ENCODE measurements at places on chromosomes 11 and 22.

DNA sequence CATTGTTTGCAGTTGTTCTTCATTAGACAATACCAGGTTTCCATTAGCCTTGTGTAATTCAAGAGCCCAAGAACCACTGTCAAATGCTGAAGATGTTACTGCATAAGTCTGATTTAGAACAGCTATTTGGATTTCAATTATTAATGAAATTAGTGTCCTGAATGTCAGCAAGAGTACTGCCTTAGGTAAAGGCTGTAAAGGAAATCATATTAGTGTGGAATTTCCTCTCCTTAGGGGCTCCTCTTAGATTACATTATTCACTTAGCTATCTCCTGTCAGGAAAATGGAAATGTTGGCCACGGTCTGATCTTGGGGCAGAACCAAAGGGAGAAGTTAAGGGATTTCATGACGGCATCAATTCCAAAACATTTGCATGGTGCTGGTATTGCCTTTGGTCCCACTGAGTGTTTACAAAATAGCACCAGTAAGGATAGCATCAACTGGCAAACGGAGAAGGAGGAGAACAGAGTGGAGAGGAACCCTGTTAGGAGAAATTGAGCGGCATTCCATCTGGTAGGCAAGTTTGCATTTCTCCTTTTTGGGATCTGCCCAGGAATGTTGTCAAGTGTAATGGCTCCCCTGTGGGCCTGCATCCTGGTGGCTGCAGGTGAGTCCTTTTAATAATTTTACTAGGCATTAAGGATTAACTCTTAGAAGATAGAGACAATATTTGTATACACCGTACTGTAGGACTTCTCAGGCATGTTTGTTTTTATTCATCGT lies at the start of gene HTR3B:
Gene HTR3B, plus strand, starts transcription at position 418 of the 723 bp plus-strand sequence. Its CDS starts 138 bp downstream, at position 556.
- no peak for DNase-seq

GRCh38 chr22:46007003-46007847 lies 30.3 kb upstream of the WNT7B start:
- DNase-seq, result no peak

- no peak for DNase-seq
Measured at GRCh38 chr11:111137846-111138245, 107.7 kb upstream of the POU2AF2 start.

GRCh38 chr22:39282645-39283321 lies 36.6 kb downstream of the RPL3 start:
- DNase-seq, result no peak

DNA sequence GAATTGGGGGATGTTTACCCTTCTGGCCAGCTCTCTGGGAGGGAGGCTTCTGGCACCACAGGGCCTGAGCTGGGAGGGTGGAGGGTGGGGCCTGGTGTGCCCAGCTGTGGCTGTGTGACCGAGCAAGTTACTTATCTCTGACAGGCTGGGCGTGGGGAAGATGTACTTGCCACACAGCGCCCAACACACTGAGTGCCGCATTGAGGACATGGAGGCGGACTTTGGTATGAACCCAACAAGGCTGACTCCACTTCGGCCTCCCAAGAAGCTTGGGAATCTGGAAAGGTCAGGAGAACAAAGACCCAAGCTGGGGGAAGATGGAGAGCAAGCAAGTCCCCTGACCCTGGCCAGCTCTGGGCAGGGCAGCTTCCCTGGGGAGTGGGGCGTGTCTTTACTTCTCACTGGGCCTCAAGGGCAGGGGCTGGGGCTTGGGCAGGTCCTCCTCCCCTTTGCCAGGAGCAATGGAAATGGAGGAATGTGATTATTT lies 2.4 kb upstream of the MGAT3 start:
- no peak for DNase-seq

DNA sequence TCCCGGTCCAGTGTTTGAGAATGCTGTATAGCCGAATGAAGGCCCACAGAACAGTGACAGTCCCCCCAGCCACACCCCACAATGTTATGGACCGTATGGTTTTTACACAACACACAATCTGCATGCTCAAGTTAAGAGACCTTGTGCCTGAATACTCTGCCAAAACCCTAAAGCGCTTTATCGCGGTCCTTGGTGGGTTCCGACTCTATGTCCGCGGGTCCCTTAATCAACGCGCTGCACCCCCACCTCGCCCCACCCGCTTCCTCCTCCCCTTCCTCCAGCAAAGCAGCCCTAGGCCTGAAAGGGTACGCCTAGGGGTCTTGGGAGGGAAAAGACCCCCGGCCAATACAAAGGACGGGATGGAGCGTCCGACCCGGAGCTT lies 442 bp downstream of the COPB1 start:
- no peak for DNase-seq

GRCh38 chr11:62832336-62833234 lies at the start of gene TEX54:
Gene TEX54, minus strand, starts transcription at chr11:62832841.
- no peak for DNase-seq

DNA sequence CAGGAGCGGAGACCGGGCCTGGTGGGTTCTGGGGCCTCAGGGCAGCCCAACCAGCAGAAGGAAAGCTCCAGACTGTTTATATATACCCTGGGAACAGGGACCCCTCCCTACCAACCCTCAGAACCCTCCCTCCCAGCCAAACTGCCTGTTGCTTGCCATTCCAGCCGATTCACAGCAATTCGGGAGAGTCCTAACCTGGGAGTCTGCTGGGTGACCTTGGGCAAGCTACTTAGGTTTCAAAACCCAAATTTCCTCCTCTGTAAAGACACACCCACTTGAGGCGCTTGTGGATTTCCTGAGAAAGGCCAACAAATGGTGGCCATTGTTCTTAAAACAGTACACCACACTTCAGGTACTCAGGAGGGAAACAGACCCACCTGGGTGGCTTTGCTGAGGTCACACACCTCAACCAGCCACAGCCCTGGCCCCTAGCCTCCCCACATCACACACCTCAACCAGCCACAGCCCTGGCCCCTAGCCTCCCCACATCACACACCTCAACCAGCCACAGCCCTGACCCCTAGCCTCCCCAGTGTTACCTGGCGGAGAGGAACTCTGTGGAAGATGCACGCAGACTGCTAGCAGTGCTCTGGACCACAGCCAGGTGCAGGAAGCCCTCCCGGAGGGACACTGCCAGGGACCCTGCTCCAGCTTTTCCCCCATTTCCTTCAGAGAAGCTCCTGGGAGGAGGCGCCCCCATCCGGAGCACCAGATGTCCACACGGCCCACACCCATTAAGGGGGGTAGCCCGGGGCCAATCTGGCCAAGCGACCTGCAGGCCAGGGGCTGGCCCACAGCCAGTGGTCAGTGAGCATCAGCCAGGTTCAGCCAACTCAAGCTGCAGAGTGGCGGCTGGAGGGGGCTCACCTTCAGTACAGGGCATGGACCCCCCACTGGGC lies 6.2 kb downstream of the SHISA8 start:
- DNase-seq, result no peak

DNA sequence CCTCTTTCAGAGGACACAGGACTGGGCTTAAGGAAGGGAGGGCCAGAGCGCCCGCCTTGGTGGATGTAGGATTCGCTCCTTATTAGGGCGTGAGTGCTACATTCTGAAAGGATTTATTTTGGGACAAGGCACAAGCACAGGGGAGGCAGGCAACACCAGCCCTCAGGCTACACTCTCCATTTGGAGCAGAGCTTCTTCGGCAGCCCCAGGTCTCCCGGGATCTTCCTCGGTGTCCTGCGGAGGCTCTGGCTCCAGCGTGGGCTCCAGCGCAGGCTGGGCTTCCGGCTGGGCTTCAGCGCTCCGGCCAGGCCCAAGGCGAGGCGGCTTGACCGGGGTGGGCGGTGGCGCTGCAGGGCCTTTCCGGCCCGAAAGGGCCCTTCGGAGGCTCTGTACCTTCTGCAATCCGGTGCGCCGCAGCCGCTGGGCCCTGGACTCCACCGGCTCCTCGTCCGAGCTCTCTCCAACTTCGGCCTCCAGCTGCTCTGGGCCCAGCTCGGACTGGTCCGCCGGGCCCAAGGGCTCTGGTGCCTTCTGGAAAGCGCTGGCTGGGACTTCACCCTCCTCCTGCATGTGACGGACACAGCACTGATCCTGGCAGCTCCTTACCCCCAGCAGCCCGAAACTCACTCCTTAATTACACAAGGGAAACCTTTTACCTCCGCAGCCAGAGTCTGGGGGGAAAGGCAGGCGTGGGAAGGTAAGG lies 1.1 kb downstream of the CAVIN3 start:
- DNase-seq, result no peak

GRCh38 chr11:104731890-104732289 lies 166.4 kb downstream of the CASP12 start:
- no peak for DNase-seq

GRCh38 chr22:19494676-19495173 lies 15.0 kb downstream of the CDC45 start:
- no peak for DNase-seq

GRCh38 chr22:21686193-21686608 lies 20.4 kb downstream of the PPIL2 start:
- no peak for DNase-seq

DNA sequence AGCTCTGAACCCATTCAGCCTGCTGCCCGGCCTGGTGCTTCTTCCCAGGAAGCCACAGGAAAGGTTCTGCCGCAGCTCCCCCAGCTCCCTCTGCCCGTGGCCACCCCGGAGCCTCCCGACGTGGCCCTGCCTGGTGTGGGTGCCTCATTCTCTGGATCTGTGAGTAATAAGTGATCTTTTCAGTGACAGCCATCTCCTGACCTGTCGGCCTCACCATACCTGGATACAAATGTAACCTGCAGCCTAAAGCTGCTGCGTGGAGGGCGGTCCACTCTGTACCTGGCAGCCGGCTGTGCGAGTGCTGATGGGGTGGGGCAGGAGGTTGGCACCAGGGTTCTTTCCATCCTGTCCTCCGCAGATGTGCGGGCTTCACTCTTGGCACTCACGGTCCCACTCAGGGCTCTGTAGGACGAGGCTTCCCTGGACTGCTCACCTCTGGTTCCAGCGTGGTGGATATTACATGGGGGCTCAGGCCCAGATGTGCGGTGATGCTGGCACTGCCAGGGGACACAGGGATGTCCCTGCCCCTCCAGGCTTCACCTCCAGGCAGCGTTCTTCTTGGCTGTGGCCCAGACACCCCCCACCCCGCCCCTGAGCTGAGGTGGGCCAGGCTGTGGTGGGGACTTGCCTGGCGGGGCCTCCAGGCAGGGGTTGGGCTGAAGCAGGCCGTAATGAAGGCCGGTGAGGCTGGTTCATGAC lies 748.5 kb downstream of the BRD1 start:
- no peak for DNase-seq

- no peak for DNase-seq
Measured at GRCh38 chr11:19848219-19848618, 135.6 kb downstream of the NAV2 start.

DNA sequence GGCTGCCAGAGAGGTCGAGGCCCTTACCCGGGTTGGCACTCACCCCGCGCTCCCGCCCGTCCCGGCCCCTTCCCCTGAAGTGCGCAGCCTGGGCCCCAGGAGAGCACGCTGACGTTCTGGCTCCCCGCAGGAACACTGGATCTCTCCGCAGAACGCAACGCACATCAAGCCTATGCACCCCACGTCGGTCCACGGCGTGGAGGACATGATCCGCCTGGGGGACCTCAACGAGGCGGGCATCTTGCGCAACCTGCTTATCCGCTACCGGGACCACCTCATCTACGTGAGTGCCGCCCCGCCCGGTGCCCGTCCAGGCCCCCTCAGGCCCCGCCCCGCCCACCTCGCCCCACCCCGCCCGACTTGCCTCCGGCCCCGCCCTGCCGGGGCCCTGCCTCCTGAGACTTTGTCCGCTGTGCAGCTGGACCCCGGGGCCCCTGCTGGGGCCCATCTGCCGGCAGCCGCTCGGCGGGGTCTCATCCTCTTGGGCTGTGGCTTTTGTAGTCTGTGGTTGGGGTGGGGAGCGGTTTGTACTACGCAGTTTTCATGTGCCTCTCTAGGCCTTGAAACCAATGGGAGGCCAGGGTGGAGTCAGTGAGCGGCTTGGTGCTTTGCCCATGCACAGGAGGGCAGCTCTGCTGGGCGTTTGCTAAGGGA lies 19.7 kb downstream of the MYO7A start:
- DNase-seq, result no peak

DNA sequence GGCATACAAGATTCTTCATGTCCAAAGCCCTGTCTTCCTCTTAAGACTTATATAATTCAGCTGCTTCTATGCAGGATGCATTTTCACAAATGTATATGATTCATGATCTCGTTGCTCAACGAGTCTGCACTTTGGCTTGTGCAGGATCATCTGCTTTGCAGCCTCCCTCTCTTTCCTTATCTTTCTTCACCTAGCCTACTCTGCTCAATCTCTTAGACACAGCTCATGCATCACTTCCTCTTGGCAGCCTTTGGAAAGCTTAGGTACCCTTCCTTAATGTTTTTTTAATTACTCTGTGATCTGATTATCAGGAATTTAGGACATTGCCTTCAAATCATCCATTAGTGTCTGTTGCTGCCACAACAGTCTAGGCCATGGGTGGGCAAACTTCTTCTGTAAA lies 673.8 kb downstream of the NELL1 start:
- no peak for DNase-seq

DNA sequence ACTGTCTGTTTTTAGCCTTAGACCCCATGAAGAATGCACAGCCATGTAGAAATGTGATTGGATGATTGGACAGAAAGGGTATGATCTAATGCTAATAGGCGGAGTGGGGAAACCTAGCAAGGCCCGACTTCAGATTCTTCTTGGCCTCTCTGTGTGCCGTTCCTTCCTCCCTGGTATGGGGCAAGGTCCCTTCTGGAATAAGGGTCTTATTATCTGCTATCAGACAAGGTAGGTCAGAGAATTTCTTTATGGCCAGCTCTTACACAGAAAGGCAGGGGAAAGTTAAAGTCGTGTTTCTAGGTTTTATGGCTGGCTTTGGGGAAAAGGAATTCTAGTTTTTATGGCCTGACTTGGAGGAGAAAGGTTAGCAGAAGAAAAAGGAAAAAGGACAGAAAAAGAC lies 30.6 kb downstream of the DBX1 start:
- DNase-seq, result no peak

DNA sequence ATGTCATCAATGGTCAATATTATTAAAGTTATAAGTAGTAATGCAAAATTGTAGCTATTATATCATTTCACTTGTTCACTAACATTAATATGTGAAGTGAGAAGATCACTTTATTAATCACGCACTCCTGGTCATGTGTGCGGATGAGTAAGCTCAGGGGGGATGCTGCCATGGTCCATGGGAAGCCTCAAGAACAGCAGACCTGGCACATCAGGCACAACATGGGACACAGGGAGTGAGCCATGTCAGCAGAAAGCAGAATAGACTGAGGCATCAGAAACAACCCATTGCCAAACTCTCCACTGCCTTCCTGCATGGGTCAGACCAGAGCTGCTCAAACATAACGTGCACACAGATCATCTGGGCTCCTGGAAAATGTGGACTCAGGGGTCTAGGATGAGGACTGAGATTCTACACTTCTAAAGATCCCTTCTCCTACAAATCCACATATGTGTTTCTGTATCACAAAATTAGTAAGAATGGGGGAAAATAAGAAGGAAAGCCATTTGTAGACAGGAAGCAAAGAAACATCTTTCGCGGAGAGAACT lies 63.8 kb upstream of the VPREB1 start:
- DNase-seq, result no peak
